ENCODE measurements at places on chromosomes 2 and 18.
A peak's percentile ranks its signal among the peaks of the same experiment; 100 is the strongest.

GRCh38 chr2:233480490-233481202 lies 85.9 kb downstream of the USP40 start:
- DNase-seq, result no peak

- peak; percentile 81 for DNase-seq
Observed at GRCh38 chr2:54429054-54429453, 27.1 kb upstream of the SPTBN1 start.

DNA sequence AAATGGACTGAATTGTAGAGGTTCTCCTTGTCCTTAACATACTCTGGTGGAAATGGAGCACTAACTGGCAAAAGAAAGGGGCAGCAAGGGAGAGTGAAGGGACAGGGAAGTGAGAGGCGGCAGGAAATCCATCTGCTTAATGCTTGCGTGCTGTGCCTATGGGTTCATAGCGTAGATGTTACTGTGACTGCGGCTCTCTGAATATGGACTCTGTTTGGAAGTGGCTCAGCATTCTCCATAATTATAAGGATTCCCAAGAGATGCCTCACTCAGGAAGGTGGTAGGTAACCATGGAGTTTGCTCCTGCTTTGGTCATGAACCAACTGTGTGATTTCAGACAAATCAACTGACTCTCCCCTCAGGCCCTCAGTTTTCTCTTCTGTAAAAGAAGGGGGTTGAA lies 50.0 kb downstream of the MYO3B start:
- DNase-seq, result no peak

- DNase-seq, result peak; percentile 34
Observed at GRCh38 chr18:74139888-74140287, 7.7 kb downstream of the FBXO15 start.

DNA sequence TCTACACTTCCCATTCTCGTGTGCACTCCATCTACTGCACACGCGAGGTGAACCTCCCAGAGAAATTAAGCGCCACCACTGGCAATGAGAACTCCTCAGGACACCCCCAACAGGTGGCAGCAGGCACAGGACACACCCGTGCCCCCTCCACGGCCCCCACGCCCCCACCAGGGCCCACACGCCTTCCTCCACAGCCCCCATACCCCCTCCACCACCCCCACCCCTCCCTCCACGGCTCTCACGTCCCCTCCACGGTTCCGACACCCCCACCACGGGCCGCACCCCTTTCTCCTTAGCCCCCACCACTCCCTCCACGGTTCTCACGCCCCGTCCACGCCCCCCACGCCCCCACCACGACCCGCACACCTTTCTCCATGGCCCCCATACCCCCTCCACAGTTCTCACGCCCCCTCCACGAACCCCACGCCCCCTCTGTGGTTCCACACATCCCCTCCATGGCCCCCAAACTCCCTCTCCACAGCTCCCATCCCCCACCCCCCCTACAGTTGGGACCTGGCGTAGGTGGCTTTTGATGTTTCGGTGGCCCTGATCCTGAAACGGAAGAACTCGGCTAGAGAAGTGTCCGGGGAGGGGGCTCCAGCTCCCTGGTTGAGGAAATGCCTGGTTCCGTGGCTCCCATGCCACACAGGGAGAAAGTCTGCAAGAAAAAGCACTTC lies 110.8 kb downstream of the ZNF516 start:
- DNase-seq, result no peak

DNA sequence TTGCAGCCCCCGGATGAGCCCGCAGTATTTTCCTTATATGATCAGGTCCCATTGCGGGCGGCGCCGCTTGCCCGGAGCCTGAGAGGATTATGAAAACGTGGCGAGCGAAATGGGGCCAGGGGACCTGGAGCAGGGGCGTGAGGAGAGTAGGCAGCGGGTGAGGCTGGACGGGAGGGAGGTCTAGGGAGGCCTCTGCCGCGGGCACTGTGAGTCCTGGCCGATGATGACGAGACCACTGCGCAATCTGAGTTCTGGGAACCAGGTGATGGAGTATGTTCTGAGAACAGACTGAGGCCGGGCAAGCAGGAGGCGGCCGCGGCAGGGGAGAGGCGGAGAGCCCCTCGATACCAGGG lies 790 bp upstream of the ACAA2 start:
- DNase-seq, result peak; percentile 58

DNA sequence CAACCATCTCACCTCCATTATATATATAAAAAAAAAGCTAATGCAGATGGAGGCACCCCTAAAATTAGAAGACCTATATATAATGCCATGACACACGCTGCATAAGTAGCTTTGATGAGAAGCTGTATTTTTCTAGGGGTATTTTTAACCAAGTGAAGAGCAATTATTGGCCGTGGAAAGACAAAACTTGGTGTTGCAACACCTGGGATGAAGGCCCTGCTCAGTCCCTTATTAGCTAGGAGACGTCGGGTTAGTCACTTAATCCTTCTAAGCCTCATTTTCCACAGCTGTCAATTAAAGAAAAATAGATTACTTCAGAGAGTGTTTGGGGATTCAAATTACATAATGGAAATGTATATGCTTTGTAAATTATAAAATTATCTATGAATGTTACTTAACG lies 63.0 kb downstream of the WDR75 start:
- no peak for DNase-seq

GRCh38 chr2:240959214-240959940 lies 39.0 kb upstream of the SNED1 start:
- no peak for DNase-seq

GRCh38 chr2:172336681-172337080 lies 90.7 kb upstream of the ITGA6 start:
- DNase-seq, result no peak

GRCh38 chr2:6556755-6557154 lies 309.0 kb downstream of the CMPK2 start:
- peak; percentile 0 for DNase-seq

DNA sequence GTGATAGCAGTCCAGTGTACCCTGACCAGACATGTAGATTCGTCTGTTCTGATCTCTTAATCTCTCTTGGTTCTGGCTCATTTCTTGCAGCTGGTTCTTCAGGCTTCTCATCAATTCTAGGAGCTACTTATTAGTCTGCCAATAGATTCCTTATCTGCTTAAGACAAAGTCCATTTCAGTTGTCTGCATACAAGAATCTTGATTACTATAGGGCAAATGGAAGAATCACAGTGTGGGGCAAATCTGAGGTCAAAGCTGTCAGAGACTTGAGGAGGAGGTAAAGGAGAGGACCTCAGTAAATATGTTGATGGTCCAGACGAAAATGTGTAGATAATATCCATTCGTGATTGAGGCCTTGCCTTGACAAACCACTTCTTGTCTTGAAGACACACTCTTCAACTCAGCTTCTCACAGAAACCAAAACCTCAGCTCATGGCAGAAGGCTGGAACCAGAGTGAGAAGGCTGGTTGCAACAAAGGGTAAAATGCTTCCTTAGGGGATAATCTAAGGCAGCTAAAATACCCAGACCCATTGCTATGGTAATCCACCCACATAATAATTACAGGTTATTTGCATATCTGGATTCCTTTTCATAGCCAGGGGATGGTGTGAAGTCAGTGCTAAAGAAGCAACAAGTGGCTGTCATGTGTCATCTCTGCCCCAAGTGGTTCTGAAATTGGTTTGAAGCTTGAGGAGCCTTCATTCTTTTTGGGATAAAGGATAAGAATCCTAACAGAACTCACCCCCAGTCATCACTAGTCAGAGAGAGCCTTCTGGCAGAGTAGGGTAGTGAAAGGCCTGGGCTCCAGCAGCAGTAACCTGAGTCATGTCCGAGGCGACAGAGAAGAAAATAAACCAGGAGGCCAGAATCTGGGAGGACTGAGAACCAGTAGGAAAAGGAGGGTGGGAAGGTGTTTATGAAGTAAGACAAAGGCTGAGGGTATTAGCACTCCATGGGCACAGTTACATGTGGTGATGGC lies 29.2 kb upstream of the PELI1 start:
- no peak for DNase-seq

- DNase-seq, result no peak
Observed at GRCh38 chr2:127792805-127793204, 18.2 kb downstream of the WDR33 start.

DNA sequence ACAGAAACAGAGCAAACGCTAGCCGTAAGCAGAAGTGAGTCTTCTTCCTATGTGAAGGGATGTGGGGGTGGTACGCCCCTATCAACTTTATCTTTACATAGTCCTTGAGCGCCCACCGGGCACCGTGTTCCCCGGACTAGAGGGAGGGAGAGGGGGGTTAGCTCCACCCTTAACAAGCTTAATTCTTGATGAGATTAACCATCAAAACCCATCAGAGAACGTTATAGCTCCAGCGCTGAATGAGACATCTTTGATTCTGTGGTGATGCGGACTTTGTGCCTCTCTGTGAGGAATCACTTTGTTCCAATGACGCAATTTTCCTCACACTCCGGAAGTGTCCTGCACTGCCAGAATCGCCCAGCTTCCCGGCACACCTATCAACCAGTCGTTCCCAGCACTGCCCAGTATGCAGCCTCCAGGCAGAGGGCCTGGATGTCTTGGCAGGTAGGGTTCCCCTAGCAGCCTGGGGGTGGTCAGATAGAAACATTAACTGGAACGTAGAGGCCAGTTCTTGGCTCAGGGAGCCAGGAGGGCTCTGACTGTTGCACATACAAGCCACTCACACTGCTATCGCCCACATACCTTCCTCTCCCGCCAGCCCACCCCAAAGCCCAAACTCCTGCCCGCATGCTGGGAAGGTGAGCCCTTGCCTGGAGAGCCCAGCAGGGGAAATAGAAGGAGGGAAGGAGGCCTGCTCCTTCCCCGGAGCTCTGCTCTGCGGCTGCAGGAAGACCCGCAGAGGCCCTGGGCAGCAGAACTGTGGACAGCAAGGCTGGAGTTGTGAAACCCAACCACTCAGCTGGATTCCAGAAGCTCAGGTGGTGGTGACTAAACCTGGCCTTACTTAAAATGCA lies 1.9 kb upstream of the ODC1 start:
- DNase-seq, result no peak

- no peak for DNase-seq
Observed at GRCh38 chr2:241307055-241307454, 8.4 kb downstream of the HDLBP start.

GRCh38 chr2:233968556-233968955 lies 51.4 kb downstream of the TRPM8 start:
- DNase-seq, result no peak

DNA sequence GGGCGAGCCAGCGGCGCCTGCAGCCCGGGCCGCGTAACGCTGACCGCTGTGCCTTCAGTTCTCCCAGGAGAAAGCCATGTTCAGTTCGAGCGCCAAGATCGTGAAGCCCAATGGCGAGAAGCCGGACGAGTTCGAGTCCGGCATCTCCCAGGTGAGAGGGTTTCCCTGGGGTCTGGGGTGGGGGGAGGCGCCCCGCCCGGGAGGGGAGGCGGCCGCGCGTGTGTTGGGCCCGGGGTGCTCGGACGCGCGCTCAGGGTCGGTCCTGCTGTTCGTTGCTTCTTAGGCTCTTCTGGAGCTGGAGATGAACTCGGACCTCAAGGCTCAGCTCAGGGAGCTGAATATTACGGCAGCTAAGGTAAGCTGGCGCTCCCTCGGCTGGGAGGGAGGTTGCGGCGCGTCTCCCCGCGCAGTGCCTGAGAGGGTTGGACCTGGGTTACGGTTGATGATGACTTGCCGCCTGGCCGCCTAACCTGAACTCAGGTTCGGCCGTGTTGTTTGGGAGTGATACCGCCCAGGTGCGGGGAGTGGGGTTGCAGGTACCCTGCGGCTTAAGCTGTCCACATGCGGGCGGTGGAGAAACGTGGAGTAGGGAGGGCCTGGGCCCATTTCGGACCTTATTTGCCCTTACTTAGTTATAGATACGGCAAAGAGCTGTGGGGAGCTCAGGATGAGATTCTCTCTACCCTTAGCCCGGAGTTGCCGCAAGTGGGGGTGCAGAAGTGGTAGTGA lies 638 bp downstream of the RPS7 start:
- no peak for DNase-seq

GRCh38 chr2:75053484-75054112 lies 95.2 kb downstream of the POLE4 start:
- DNase-seq, result no peak

- DNase-seq, result no peak
Observed at GRCh38 chr2:207150284-207150683, 15.5 kb downstream of the KLF7 start.

DNA sequence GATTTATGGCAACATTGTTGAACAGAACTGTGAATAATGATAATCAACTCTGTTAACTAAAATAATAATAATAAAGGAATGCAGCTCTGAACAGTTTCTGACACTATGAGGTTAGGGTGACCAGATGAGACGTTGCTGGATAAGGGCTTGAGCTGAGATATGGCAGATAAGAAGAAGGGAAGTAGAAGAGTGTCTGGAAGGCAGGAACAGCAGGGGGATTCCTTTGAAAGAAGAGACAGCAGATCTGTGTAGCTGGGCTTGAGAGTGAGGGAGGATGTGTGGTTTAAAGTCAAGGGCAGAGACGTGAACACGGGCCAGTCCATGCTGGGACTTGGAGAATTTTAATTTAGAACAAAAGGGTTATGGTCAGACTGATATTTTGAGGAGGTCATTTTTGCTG lies 273.1 kb upstream of the SLC14A2 start:
- DNase-seq, result no peak

- DNase-seq, result no peak
Observed at GRCh38 chr2:121372721-121373353, 87.8 kb upstream of the TFCP2L1 start.

DNA sequence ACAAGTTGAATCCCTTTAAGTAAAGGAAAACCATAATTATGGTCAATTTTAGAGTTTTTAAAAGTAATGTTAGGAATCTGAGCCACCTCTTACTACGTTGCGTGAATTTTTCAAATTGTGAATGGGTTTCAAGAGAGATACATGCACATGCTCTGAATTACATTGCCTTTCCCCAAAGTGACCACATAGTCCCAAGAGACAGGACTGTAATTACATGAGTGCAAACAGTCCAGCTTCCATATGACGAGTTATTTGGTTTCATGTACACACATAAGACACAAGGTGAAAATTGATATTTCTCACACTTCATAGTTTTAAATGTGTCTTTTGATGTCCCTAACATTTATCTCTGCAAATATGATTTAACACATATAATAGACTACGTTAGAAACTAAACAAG lies 850.8 kb downstream of the LRP1B start:
- DNase-seq, result no peak

- DNase-seq, result no peak
Observed at GRCh38 chr2:239919774-239920692, 105.1 kb downstream of the NDUFA10 start.

DNA sequence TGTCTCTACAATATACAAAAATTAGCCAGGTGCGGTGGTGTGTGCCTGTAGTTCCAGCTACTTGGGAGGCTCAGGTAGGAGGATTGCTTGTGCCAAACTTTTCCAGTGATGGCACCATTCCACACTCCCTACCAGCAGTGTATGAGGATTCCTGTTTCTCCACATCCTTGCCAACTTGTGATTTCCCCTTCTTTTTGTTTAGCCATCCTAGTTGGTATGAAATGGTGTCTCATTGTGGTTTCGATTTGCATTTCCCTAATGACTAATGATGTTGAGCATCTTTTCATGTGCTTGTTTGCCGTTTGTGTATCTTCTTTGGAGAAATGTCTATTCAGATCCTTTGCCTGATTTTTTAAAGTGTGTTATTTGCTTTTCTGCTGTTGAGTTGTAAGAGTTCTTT lies 41.0 kb downstream of the EPB41L5 start:
- peak; percentile 26 for DNase-seq
